ENCODE measurements at places on chromosomes 16 and 17.
A peak's percentile ranks its signal among the peaks of the same experiment; 100 is the strongest.

DNA sequence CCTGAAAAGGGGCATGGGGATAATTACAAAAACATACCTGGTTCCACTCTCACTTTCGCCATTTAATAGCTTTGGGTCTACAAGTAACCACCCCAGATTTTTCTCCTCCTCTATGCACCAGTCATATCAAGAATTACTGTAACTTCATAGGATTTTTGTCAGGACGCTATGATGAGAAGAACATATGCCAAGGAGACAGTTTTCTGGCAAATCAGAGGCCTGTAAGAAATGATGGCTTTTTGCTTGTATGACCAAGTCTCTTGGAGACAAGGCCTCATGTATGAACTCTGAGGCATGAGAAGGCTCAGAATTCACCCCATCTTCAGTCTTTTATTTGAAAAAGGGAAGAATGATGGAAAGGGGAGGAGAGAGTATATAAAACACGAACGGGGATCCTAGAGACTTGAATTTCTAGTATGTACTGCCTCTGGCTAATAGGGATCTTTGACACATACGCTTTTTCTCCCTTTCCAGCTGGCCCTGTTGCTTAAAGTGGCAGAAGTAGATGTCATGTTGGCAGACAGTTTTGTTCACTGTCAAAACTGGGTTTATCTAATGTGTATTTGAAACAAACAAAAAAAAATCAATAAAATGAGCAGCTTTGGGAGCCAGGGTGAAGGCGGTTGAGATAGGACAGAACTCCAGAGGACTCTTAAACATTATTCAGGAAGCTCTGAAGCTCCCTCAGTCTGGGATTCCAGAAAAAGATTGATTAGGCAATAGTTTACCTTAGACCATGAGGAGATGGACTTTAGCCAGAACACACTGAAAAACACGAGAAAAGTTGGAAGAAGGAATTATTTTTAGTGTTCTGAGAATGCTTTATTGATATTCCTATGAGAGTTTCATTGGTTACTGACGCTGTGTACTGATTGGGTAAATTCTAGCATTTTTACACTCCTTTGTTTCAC, 656.6 kb downstream of the WWOX start:
- no peak for DNase-seq

DNA sequence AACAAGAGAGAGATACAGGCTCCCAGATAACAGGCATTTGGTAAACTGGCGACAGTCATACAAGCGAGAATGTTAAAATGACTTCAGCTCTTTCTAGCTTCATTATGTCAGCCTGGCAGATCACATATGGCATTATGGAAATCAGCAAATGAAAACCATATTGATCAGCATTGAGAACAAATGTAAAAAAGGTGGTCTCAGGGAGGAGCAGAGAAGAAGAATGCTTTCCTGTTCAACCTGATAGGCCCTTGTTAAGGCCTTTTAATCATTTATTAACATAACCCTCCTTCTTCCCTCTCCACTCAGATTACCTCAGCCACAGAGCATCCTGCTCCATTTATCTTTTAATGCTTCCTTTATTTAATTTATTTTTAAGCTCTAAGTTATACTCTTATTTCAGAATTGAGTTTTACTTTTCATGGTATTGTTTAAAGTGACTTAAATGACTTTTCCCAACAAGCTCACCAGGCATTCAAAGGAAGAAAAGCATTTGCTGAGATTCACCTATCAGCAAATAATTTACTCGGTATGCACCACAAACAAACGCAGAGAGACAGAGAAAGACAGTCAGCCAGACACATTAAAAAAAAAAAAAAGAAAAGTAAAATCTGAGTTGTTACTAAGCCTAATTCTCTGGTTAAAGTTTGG, 243.9 kb upstream of the TBX2 start:
- DNase-seq, result no peak

DNA sequence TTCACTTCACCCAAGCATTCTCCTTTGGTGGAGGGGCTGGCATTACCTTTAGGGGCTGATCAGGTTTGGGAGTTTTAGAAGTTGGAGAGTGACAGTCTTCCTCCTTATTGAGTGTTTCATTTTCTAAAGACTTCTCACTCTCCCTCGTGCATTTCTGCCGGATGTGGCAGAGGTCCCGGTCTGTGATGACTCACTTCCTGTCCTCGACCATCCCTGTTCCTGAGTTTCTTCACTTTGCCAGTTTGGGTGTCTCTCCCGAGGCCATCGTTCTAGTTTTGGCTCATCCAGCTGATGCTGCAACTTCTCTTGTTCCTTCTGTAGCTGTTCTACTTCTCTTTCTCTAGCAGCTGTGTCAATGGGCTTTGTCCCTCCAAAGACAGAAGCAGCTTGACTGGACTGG, 104.3 kb downstream of the PHKB start:
- DNase-seq, result peak; percentile 48

DNA sequence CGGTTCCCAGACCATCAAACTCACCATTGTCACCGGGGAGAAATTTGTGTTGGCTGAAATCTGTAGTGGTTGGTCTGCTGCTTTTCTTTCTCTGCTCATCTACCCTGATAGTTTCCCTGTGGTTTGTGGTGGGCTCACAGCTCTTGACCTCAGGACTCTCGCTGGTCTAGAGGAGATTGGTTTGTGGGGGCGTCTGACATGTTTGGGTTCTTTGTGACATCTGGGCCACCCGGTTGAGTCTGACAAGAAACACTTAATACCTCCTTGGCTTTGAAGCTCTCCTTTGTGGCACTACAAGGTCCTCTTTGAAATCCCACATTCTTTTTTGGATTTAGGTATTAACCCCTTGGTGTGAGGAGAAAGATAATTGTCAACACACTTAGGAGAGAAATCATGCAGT, 662.0 kb downstream of the WWOX start:
- no peak for DNase-seq

- no peak for DNase-seq
Measured at GRCh38 chr17:81993729-81994592, 16.5 kb downstream of the ASPSCR1 start.

DNA sequence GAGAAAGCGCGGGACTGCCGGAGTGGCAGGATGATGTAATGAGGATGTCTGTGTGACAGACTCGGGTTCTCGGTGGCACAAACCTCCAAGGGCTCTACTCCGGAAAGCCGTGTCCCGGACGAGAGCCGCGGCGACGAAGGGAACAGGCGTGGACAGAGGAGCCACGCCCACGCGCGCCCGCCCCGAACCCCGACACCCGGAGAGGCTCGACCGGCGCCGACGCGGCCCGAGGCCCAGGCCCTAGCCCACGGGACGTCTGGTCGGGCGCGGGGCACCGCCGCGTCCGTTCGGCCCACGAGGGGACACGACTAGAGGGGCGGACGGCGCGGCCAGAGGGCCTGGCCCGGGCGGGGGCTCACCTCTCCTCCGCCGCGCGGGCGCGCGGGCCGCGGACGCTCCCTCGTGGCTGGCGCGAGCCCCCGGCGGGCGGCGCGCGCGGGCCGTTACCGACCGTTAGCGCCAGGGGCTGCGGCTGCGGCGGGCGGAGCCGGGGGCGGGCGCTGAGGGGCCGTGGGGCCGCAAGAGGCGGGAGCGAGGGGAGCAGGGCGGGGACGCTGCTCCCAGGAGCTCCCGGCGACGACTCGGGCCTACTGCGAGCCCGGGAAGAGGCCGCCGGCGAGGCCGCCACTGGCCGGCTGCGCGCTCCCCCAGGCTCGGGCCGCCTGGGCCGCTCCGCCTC, 2.1 kb upstream of the IRX5 start:
- DNase-seq, result no peak

DNA sequence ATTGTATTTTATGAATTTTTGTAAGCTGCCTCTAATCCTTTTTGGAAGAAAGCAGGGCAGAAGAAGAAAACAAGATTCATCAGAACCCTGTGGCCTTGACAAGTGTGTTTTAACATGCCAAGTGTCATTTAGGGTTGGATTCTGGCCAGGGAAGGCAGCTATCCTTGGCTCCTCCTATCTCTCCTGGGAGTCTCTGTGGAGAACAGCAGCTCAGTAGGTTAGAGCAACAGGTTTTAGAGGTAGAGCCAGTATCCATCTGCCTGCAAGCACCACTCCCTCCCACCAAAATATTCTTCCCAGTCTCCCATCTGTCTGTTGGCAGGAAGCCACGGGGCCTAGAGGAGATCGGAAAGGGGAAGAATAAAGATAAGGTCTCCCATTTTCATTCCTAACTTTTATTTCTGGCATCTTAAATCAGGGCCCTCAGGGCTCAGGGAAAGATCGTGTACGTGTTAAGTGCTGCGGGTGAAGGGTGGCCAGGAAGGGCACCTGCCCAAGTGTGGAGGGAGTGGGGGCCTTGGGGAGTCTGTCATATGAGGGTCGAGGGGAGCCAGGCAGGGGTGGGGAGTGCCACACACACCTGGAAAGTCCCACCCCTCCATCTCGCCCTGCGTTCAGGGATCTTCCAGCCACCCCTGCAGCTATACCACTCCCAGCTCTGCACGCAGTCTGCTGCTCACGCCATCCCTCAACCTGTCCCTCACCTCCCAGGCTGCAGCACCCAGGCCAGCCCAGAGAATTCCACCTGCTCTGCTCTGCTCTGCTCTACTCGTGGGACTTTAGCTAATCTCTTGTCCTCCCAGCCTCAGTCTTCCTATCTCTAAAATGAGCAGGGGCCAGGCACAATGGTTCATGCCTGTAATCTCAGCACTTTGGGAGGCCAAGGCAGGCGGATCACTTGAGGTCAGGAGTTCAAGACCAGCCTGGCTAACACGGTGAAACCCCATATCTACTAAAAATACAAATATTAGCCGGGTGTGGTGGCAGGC, 17.1 kb upstream of the CPSF4L start:
- DNase-seq, result no peak

- no peak for DNase-seq
Measured at GRCh38 chr16:65663774-65664173, 541.9 kb upstream of the CDH11 start.

DNA sequence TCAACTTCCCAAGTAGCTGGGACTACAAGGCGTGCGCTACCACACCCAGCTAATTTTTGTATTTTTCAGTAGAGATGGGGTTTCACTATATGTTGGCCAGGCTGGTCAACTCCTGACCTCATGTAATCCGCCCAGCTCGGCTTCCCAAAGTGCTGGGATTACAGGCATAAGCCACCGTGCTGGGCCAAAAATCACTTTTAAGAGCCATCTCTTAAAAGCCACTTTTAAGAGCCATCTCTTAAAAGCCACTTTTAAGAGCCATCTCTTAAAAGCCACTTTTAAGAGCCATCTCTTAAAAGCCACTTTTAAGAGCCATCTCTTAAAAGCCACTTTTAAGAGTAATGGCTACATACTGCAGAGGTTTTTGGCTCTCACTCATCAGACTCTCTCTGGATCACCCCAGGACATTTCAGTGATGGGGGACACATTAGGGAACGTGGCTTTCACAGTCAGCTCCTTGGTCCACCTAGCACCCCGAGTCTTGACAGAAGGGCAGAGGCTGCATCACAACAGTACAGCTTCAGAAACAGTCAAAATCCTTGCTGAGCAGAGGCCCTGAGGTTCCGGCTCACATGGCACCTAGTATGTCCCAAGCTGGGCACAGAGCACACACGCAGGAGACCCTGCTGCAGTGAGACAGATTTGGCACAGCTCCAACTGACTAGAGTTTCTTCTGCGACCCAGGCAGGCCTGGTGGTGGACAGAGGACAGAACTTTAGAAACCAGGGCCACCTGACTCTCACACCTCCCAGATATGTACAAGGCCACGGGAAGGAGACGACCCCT, 23.6 kb downstream of the RANBP10 start:
- no peak for DNase-seq

GRCh38 chr16:11326084-11326736, 19.0 kb upstream of the RMI2 start:
- DNase-seq, result no peak

DNA sequence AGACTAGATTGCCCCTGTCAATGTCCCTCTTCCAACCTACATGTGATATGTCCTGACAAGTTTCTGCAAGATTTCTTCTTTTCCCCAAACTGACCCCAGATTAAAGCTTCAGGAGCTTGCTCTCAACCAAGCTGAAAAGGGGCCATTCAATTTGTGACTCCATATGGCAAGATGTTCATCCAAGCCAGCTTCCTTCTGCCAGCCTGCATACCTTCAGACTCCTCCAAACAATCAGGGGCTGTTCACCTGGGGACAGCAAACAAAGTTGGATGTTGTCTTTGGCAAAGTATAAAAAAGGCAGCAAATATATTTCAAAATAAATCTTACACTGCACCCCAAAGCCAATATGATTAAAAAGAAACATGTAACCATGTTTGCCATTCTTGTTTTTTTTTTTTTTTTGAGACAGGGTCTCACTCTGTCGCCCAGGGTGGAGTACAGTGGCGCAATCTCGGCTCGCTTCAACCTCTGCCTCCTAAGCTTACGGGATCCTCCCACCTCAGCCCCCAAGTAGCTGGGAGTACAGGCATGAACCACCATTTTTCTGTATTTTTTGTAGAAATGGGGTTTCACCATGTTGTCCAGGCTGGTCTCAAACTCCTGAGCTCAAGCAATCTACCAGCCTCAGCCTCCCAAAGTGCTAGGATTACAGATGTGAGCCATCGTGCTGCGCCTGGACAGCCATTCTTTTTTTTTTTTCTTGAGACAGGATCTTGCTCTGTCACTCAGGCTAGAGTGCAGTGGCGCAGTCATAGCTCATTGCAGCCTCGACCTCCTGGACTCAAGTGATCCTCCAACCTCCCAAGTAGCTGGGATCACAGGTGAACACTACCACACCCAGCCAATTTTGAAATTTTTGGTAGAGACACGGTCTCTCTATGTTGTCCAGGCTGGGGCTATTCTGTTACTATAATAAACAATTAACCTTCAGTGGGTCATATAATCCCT, 50.0 kb upstream of the AKAP1 start:
- DNase-seq, result no peak

DNA sequence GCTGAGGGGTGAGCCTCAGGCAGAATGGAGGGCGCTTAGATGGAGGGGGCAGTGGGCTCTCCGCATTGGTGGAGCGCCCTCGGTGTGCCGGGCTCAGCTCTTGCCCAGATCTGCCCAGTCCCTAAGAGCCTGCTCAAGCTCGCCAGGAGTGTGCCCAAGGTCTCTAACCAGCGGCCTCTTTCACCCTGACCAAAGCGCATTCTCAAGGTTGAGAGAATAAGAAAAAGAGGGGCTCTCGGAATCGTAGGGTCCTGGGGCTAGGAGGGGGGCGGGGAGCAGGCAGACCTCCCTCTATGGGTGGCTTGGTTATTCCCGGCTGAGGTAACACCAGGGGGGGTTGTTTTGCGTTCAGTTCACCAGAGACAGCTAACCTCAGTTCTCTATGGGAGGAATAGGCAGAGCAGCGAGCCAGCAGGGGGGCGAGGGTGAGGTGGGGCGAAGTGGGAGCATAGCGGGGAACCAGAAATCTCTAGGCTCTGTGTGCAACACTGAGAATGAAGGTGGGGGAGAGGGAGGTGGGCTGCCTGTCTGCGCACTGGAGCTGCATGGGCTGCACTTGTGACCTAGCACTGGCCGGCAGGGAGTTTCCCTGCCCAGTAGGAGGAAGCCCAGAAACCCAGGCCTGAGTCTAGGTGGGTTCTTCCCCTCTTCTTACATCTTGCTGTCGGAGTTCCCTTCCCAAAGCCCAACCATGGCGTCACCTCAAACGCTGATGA, 3.0 kb downstream of the TMEM132E start:
- no peak for DNase-seq

All from stromal cell of bone marrow (primary cell).